ENCODE measurements at places on chromosomes 13 and 19.

DNA sequence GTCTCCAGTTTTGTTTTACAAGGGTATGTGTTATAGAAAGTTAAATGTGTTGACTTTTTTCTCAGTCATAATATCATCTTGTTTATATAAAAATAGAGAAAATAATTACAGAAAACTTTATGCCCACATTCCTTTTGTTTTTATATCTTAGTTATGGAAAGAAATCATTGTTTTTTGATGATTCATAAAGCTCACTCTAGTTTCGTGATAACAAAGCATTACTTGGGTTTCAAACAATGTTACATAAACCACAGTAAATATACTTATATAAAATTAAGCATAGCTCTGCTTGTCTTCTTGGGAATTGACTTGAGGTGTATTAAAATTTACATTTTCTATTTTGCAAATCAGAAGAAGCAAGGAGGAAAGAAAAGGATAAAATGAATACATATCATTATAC, 111.8 kb downstream of the SGCG start:
- DNase-seq: no peak

GRCh38 chr13:104553186-104553585, 1487.0 kb upstream of the SLC10A2 start:
- no peak for DNase-seq

DNA sequence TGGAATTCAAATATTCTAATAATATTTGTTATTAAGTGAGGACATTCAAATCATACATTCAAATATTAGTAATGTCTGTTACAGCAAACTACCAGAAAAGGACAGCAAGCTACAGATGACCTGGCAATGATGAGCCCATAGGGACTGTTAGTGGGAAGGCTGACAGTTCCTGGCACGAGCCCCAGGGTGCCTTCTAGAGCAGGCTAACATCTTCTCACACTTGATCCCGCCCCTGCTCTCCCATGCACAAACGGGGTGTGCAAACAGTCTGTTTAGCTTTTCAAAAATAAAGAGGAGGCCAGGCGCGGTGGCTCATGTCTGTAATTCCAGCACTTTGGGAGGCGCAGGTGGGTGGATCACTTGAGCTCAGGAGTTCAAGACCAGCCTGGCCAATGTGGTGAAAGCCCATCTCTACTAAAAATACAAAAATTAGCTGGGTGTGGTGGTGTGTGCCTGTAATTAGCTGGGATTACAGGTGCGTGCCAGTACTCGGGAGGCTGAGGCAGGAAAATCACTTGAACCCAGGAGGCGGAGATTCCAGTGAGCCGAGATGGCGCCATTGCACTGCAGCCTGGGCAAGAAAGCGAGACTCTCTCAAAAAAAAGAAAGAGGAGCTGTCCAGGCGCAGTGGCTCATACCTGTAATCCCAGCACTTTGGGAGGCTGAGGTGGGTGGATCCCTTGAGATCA, 9.6 kb upstream of the GARRE1 start:
- no peak for DNase-seq

DNA sequence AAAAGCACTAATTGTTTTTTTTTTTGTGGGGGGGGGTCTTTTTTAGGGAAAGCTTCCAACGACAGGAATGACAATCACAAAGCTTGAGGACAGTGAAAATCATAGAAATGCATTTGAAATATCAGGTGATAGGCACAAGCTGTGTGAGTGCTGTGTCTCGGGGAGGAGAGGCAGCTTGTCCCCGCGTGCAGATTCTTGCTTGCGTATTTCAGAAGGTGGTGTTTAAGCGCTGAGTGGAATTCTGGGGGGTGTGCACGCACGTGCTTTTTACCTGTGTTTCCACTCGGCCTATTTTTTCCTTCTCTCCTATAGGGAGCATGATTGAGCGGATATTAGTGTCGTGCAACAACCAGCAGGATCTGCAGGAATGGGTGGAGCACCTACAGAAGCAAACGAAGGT, 40.2 kb upstream of the TEX29 start:
- no peak for DNase-seq

GRCh38 chr19:455851-456546, 4.8 kb downstream of the SHC2 start:
- no peak for DNase-seq

DNA sequence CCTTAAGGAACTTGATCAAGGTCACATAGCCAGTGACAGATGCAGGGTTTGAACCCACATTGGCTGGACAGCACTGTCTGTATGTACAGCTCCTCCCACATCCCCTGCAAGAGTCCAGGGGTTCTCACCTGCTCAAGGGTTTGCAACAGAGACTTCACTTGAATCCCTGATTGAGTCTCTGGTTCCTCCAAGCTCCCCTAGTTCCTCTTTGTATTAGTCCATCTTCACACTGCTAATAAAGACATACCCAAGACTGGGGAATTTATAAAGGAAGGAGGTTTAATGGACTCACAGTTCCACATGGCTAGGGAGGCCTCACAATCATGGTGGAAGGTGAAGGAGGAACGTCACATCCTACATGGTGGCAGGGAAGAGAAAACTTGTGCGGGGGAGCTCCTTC, 72.8 kb upstream of the CLDN10 start:
- DNase-seq: no peak

DNA sequence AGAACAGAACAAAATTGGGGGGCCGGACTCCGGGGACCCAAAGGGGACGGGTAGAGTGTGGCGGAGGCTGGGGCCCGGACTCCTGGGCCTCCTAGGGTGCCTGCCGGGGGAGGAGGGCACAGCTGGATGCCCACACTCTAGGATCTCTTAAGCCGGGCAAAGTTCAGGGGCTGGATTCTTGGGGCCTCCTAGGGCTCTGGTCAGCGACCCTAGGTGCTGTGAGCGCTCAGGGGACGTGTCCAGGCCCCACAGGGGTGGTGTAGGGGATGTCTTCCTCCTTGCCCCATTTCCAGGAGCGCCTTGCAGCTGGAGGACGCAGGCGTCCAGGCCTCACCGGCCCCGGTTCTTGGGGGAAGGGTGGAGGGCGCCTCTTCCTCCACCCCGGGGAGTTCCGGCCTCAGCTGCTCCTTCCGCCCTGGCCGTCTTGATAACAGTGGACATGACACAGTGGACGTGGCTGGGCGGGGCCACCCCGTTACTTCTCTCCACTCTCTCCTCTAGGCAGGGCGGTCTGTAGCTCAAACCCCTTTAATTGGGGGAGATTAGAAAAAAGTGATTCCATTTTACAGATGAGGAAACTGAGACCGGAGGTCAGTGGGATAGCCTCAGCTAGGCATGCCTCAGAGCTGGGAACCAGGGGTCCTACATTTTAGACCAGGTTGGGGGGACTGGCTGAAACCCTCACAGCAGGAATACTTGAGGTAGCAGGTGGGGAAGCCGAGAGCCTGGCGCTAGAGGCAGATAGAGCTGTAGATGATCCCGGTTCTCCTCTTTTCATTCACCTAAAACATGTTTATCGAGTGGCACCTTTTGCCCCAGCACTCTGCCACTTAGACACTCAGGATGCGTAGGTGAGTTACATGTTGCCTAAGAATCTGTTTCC, 705 bp downstream of the STXBP2 start:
- DNase-seq: no peak

DNA sequence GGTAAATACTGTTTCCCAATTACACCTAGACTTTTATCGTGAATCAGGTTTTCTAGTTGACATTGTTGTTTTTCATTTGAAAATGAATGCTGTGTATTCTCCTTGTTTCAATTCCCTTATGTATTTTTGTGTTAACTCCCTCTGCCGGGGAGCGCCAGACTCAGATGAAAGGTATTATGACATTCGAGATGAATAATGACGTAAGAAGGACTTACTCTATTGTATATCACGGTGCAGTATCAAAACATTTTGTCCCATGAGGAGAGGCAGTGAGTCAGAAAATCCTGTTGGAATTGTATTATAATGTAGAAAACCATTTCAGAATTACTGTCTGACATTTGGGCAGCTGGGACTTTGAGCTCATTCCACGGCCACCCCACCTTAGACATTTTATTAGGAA, 61.6 kb downstream of the LRCH1 start:
- DNase-seq: no peak

DNA sequence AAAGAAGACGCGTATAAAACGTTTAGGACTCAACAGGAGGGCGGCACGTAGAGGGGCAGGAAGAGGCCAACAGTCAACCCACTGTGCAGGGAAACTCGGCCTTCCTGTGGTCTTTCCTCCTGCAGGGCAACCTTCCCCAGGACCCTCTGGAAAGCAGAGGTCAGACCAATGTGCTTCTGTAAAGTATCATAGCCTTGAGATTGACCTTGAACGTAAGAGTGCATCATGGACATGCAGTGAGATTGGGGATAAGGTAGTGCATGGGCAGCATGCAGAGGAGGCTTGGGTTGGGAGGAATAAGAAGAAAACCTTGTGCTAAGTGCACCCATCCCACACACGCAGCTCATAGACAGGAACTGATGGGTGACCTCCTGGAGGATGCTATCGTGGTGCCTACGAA, 34.0 kb upstream of the ZNF507 start:
- no peak for DNase-seq

DNA sequence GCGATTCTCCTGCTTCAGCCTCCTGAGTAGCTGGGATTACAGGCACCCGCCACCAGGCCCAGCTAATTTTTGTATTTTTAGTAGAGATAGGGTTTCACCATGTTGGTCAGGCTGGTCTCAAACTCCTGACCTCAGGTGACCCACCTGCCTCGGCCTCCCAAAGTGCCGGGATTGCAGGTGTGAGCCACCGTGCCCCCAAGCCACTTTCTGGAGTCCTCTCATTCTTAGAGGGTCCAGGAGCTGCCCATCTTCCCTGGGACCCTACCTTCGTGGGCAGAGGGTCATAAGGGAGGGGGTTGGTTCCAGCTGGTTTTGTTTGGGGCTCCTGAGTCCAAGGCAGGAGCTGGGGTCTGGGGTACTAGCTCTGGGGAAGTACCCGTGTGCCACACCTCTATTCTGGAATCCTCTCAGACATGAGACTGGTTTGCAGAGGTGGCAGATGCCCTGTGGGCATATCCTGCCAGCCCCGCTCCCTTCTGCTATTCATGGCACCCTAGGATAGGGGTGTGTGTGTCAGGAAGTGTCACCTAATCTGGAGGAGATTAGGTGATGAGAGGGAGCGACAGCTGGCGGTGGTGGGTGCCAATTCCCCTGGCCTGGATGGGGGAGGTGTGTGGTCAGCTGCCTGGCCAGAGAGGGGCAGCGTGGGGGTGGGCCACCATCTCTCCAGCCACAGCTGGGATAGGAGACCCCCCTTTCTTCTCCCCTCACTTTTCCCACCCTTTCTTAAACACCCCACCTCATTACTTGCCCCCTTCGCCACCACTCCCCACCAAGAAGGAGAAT, 2.1 kb downstream of the PRMT1 start:
- no peak for DNase-seq

GRCh38 chr13:75685239-75685697, 49.1 kb downstream of the LMO7 start:
- no peak for DNase-seq

DNA sequence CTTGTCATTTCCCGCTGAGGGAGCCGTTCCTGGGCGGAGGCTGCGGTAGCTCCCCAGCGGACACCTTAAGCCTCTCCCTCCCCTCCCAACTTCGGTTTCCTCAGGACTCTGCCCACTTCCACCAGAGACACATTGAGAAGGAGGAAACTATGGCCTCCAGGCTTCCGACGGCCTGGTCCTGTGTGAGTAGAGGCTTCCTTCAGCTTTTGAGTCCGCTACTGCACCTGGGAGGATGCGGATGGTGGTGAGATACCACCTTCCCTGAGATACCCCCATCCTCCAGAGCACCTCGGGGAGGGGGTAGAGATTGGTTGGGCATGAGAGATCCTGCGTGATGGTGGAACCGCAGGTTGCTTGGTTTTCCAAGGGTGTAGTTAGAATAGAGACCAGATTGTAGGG, 955 bp downstream of the ZNF274 start:
- DNase-seq: no peak

GRCh38 chr19:2164020-2164998, 576 bp downstream of the DOT1L start:
- no peak for DNase-seq

DNA sequence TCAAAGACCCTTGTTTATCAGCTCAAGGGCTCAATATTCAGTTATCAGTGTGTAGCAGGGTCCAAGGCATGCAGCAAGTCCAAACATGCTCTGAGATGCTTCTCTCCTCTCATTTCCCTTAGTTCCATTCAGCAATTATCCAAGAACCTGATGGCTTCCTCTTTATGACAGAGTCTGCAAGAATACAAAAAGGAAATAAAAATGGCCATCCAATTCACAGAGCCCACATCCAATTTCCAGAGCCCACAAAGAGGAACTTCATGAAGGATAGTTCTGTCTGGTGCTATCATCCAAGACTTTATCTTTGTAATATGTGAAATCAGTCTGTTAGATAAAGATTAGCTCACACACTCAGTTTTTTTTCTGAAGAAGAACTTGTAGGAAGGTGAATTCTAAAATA, 217.2 kb downstream of the LACC1 start:
- DNase-seq: no peak

DNA sequence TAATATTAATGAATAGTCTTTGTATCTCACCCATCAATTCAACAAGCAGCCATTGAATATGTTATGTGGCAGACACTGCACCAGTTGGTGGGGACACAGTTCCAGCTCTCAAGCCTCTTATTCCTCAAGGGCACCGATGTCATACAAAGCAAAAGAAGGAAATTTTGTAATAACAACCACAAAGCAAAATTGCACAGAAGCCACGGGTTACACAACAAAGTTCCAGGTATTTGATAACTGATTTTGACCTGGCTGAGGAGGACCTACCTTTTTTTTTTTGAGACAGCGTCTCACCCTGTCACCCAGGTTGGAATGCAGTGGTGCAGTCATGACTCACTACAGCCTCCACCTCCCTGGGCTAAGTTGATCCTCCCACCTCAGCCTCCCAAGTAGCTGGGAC, 266.7 kb downstream of the FOXO1 start:
- DNase-seq: no peak

GRCh38 chr19:17282488-17283125, 906 bp downstream of the ANKLE1 start:
- DNase-seq: peak; percentile 59

DNA sequence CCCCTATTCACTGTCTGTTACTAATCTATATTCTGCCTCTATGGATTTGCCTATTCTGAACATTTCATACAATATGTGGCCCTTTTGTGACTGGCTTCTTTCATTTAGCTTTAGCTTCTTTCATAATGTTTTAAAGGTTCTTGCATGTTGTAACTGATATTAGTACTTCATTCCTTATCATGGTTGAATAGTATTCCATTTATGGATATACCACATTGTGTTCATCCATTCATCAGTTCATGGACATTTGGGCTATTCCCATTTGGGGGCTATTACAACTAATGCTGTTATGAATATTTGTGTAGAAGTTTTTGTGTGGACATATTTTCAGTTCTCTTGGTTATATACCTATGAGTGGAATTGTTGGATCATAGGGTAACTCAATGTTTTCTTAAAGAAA, 44.4 kb upstream of the TDRD3 start:
- DNase-seq: no peak

DNA sequence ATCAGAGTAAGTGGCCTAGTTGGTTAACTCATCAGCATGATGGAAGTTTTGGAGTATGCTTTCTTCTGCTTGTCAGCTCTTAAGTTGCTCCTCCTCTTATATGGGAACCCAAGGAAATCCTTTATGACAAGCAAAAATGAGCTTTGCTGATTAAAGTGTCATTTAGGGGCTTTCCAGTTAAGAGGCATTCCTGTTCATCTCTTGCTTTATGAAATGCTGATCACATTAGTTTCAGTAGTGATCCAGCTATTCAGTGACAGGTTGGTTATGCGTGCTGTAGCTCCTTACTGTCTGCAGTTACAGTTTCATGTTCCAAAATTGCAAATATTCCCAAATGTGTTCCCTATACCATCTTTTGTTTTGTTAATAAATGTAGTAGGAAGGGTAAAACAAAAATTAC, 146.6 kb downstream of the CDK8 start:
- DNase-seq: no peak
